ENCODE measurements at places on chromosomes 1 and 21.
A peak's percentile ranks its signal among the peaks of the same experiment; 100 is the strongest.

GRCh38 chr1:193036337-193037047, 22.7 kb downstream of the UCHL5 start:
- no peak for DNase-seq

GRCh38 chr1:226772446-226773139, 33.5 kb upstream of the ITPKB start:
- DNase-seq, result no peak

GRCh38 chr1:224203243-224204016, 20.4 kb downstream of the DEGS1 start:
- DNase-seq, result no peak

GRCh38 chr1:180235077-180235501, 5.0 kb downstream of the LHX4 start:
- no peak for DNase-seq

- DNase-seq, result no peak
Measured at GRCh38 chr21:27248814-27249213, 281.9 kb upstream of the ADAMTS5 start.

DNA sequence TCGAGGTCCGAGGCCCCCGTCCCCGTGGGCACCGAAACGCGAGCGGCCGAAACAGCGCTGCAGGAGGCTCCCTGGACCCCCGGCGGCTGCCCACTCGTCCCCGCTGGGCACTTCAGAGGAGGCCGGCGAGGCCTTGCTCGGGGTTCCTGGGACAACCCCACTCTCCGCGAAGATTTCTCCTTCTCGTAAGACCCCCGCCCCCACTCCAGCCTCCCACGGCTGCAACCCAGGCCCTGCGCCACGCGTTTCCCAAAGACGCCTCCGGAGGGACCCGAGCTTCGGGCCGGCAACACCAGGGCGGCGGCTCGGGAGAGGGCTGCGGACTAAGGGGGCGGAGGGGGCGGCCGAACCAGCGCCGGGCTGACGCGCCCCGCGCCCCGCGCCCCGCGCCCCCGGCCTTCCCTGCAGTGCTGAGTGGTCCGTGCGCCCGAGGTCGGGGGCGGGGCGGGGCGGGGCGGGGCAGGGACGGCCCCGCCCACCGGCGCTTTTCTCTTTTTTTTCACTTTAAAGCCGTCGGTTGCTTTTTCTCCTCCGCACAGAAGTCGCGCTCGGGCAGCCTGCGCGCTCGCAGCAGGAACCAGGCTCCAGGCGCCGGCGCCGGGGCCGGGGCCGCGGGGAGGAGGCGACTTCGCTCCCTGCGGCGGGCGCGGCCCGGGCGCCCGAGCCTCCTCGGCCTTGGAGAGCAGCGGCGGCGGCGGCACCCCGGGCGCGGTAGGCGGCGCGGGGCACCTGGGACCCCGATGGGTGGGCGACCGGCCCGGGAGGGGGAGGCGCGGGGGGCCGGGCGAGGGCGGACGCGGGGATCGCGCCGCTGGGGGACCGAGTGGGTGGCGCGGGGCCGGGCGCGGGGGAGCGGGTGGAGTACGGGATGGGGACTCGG, at the start of gene SPSB1:
SPSB1 (plus strand) TSS at position 534 of the 880 bp plus-strand sequence. CDS start 62,998 bp downstream, outside the sequence.
- peak; percentile 58 for DNase-seq

- DNase-seq, result no peak
Measured at GRCh38 chr1:37930246-37931101, 16.4 kb downstream of the INPP5B start.

DNA sequence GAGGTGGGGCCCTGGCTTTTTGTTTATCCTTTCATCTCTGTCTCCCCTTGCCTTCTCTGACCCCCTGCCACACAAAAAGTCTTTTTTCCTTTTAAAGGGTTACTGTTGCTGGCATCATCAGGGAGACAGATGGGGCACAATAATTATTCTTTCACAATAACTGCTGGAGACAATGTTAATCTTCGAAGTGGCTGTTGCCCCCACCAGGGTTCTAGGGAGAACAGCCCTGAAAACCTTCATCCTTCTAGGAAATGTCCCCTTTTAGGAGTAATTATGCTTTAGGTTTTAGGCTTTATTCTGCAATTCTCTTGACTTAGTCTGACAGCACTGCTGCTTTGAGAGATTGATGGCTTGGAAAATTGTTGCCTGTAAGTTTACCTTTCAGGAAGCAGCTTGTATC, 150.0 kb downstream of the NOS1AP start:
- DNase-seq, result peak; percentile 84

DNA sequence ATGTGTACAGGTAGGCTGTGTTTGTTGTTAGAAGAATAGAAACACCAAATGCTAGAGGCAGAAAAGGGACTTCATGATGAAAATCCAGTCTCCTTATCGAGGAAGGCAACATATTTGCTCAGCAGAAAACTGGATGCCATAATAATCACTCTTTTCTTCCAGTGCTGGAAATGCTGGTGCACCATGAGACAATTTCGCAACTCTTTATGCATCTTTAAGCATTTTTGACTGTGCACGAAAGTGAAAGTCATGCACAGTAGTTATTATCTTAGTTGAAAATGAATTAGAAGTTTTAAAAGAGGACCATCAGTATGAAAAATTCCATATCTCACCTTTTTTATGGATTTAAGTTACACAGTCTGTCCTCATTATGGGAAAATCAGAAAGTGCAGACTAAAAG, 29.1 kb downstream of the SMYD2 start:
- DNase-seq, result no peak

DNA sequence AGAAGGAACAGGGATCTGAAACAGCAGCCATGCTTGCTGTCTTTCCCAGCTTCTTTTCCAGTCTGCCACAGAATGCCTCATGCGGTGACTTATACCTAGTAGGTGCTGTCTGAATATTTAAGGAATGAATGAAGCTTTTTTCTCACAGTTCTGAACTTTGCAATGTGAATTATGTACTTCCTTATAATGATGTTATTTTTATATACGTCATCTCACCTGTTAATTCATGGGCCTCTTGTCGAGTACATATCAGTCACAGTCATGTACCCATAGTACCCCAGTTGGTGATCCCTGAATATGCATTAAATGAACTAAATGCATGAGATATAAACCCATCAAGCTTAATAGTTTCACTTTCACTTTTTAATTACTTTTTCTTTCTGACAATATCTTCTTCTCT, 132.7 kb downstream of the NTNG1 start:
- DNase-seq, result no peak

DNA sequence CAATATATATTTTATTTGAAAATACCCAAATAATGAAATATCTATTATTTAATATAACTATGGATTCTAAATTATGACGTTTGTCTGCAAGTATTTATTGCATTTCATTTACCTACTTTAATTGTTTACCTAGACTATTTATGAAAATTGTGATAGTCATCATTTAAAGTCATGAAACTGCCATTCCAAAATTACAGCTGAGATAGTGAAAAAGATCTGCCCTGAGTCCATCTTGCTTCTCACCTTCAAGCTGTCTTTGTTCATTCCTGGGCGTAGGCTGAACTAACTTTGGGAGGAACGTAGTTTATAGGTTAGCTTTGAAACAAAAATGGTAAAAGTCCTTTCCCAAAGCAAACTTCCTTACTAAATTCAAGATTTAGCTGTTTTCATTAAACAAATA, 12.4 kb upstream of the HPDL start:
- DNase-seq, result no peak

DNA sequence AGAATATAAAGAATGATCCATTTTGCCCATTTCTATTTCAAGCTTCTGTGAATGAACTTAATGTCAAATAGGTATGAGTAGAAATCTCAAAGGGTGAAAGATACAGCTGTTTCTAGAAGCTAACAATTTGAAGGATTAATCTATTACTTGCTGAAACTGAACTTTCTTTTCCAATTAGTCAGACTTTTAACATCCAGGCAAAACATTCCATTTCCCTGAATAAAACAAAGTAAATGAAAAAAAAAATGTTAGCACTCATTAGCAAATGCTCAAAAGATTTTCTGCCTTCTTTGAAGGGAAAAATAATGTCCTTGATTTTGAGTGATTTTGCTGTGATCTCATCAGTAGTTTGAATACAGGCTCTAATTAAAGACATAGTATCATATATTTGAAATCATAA, 447.6 kb upstream of the PRMT6 start:
- DNase-seq, result no peak

- no peak for DNase-seq
Measured at GRCh38 chr1:58774027-58774426, 9.8 kb downstream of the JUN start.

GRCh38 chr1:162218975-162219374, 149.5 kb downstream of the NOS1AP start:
- DNase-seq, result peak; percentile 84

DNA sequence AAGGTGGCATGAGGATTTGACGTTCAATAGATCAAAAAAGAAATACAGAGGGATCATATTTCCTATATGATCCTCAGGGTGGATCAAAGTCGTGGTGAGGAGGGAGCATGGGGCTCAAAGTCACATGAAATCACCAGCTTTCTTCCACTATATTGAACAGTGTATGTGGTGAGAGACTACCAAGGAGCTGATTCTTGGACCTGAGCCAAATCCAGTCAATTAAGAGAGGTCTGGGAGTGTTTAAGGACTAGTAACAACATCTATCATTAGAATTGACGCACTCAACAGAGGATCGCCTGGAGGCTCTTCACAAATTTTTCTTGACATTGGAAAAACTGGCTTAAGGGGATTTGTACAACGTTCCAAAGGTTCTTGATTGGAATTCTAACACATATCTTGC, 267.7 kb upstream of the PROX1 start:
- DNase-seq, result peak; percentile 78

DNA sequence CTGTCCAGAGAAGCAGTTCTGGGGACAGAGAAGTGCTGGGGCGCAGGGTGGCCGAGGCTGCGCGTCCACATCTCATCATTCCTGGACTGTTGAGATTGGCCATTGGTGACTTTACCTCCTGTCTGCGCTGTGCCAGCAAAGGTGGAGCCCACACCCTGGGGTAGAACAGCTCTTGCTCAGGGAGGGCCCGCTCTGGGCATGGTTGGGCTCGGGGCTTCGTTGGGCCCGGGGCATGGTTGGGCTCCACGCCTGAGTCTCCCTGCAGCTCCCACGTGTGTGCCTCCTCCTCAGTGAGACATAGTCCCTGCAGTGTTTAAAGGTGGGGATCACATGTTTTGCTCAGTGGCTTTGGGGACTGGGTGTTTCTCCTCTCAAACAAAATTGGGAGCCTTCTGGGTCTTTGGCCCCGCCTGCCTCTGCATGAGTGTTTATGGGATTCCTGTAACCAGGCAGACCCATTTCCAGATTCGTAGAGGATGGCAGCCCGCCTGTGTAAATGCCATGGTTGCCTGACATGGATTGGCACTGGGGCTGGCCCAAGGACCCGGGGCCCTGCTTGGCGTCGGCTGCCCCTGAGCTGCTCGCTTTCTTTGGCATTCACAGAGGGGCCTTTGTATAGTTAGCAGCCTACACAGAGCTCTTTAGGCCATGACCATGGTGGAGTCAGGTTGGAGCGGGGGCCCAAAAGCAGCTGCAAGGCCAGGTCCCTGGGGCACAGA, 104.6 kb downstream of the TLR5 start:
- DNase-seq, result no peak

DNA sequence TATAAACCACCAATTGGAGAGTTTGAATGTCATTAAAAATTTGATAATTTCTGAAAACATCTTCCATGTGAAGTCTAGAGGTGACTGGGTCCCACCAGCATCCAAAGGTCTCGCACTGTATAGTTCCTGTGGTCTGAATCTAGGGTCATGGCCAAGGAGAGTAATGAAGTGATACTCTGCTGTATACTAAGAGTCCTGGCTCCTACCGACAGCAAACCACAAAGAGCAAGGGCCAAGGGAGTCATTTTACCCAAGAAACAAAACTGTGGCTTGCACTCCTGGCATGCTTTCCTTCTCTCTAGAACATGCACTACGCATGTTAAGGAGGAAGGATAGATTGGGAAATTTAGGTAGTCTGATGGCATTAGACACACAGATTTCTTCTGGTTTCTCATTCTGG, 115.6 kb downstream of the BRINP2 start:
- no peak for DNase-seq

Data from NCI-H2227 treated with DMSO at 0.1 percent for 48 hours (cell line).